ENCODE measurements at places on chromosomes 4 and X.

DNA sequence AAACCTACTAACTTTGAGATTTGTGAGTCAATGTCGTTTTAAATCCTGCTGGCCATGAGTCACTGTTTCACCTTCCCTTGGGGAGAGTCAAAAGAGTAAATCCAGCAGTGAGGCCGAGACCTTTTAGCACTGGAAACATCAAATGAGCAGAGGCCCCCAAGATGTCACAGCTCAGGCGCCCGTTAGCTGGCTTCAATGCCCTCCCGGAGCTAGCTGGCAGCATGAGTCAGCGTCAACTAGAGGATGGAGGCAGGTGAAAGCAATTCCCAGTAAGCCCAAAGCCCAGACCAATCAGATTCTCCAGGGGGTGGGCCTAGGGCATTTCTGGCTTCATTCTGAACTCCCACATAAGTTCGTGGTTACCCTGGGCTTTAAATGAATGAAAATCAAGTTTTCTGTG is 170.9 kb downstream of the CLCN4 start:
- DNase-seq: no peak

DNA sequence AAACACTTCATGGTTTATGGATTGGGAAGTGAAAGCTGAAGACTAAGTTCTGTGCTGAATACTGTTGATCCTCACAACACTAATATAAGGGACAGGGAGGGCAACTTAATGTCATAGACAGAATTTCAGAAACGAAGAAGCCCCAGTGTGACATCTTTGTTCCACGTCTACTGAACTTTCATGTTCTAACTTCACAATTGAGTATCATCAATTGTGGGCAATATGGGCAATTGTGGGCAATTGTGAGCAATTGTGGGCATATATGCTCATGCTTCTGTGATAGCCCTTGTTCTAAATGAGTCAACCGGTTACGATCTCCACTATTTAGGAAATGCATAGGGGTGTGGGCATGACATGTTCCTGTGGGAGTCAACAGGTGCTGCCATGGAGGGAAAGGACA is 33.7 kb downstream of the CYBB start:
- no peak for DNase-seq

- no peak for DNase-seq
Observed at GRCh38 chrX:16100673-16101072, 22.7 kb upstream of the GRPR start.

DNA sequence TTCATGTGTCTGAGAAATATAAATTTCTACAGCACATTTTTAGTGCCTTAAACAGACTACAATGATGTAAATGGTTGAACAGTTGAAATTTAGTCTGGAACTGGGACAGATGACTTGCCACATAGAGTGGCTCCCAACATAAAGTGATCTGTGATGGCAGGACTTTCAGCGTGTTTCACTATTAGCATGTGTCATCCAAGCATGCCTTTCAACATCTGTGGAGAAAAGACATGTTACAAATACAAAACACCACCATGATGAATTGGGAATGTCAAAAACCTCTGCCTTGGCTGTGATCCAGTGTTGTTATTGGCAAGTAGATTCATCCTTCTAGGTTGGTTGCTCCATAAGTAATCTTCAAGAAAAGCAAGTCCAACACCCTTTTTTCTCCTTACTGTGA is 348.7 kb downstream of the MAPK10 start:
- DNase-seq: no peak

GRCh38 chr4:64713256-64713840 is 304.1 kb upstream of the TECRL start:
- no peak for DNase-seq

DNA sequence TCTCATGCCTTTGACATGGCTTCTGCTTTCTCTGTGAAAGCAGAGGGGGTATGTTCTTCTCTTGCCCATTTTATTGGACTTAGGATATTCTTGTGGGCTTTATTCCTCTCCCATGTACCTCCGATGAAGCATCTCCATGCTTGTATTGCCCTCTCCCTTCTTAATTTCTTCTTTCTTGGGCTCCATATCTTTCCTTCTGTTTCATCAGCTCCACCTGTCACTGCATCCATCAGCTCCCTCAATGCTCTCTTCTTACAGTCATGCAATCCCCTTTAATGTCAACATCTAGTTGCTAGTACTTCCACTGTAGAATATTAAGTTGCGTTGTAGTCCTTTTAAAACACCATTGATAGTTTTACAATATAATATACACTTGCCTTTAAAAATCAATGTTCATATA is 257.6 kb downstream of the GPAT3 start:
- DNase-seq: no peak

DNA sequence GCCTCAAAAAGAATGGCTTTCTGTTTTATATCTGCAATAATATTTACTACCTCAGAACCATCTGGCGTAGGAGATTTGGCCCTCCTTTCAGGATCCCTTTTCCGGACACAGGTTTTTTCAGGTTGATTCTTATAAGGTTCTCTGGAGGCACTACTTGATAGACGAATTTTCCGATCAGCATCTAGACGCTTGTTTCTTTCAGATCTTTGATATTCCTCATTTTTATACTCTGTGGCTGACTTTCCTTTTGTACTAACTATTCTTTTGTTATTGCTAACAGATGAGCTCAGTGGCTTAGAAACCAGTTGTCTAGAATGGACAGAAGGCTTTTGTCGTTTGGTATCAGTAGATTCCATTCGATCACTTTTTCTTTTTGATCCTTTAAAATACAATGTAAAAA is 12.4 kb downstream of the YTHDC1 start:
- no peak for DNase-seq

- no peak for DNase-seq
Observed at GRCh38 chrX:39212456-39212855, 411.2 kb downstream of the MID1IP1 start.

DNA sequence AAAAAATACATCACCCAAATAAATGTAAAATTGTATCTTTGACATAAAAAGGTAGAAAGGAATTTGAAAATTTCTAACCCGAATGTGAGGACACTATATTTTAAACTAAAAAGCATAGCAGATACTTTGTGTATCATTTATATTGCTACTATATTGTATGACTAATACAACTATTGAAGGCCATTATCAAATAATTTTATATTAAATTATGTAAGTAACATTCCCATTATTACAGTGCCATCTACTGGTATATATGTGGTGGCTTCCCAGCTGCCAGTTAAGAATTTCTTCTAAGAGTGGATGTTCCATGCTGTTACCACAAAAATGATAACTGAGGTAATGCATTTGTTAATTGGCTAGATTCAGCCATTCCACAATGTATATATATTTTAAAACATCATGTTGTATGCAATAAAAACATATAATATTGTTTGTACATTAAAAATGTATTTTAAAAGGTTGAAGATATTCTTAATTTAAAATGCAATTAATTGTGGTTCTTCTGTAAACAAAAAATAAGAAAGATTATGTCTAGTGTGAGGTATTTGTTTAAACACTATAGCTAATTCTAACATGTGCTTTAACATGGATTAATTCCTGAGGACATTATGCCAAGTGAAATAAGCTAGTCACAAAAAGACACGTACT is 65.3 kb downstream of the EGF start:
- no peak for DNase-seq

DNA sequence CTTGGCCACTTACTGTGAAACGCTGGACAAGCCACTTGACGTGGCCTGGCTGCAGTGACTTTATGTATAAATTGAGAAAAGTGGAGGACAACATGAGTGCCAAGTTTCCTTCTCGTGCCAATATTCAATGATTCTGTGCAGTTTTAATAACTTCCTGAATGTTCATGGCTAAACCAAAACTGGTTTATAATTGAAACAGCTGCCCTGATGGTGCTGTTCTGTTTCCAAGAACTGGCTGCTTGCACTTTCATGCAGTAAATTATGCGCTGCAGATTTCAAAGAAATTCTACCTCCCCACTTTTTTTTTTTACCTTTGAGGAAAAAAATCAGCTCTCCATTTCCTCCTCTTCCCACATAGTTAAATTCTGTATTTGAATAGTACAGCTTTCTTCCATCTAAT is 205.2 kb upstream of the CASK start:
- DNase-seq: no peak

- DNase-seq: no peak
Observed at GRCh38 chrX:72296991-72297390, 8.7 kb downstream of the CITED1 start.

DNA sequence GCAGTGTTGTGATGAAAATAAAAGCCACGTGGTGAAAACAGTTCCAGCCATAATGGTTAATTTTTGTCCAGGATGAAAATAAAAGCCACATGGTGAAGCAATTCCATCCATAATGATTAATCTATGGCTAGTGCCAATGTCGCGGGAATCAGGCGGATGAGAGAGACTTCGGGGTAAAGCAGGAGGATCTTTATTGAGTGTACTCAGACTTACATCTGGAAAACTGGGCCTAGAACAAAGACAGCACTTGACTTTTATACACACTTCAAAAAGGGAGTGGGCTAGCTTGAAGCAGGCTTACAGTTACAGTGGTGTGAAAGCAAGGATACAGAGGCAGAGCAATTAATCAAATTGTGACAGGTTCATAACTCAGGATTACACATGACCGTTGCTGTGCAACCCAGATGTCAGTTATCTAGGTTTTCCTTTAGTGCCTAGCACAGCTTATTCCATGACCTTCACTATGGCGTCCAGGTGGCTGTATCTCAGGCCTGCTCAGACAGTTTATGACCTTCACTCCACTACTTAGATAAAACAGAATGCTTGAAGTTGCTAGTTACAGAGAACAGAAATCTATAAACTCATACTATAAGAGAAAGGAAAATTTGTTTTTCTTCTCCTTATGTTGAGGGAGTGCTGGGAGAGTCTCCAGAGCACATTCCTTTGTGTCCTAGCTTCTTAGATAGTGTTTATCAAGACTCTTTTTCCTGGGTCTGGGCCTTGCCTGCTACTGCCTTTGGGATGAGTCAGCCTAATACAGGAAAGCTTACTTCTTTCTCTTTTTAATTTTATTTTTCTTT is 5.9 kb upstream of the PLA2G12A start:
- DNase-seq: no peak

DNA sequence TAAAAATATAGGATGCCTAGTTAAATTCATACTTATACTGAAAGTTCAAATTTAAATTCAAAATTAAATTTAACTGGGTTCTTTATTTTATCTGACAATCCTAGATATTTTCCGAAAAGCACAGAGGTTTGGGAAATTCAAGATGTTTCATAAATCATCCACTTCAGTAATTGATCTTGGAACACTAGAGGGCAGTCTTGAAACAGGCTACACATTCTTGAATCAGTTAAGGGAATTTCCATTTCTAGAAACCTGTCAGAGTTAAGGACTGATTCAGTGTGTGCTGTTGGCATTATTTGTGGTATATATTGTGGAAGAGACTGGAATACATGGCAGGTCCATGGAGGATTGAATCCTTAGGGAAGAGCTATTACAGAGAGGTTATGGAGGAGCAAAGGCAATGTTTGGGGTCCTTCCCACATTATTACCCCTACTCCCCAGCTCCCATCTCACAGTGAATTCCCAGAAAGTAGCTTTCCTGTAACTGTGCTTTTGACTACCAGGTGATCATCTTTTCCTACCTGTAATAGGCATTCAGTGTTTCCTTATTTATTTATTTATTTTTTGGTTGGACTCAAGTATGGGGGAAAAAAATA is 92.9 kb downstream of the EGF start:
- DNase-seq: no peak

GRCh38 chr4:121236353-121237068 is 72.4 kb upstream of the TNIP3 start:
- no peak for DNase-seq

DNA sequence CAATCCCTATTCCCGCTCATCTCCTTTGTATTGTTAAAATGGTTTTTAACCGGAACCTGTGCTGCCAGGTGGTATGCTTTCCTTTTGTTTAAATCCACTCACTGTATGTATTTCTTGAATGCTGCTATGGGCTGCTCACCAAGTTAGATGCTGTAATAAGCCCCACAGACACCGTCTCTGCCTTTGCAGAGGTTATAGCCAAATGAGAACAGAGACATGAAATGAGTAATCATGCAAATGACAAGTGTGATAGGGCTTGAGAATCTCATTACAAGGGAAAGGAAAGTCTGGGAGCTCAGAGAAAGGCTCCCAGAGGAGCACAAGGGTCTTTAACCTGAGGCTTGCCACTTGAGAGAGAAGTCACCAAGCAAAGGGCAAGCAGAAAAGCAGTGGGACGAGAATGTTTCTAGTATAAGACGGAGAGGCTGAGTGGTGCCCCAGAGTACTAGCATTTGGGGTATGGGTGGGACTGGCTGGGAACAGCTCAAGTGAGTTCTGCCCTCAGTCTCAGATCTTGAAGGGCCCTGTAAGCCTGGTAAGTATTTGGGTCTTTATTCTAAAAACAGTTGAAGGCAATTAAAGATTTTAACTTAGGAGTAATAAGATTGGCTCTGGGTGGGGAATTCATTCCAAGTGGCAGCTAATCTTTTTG is 110.8 kb upstream of the H2AZ1 start:
- DNase-seq: no peak

GRCh38 chr4:145047151-145047550 is 50.8 kb downstream of the ANAPC10 start:
- DNase-seq: no peak

DNA sequence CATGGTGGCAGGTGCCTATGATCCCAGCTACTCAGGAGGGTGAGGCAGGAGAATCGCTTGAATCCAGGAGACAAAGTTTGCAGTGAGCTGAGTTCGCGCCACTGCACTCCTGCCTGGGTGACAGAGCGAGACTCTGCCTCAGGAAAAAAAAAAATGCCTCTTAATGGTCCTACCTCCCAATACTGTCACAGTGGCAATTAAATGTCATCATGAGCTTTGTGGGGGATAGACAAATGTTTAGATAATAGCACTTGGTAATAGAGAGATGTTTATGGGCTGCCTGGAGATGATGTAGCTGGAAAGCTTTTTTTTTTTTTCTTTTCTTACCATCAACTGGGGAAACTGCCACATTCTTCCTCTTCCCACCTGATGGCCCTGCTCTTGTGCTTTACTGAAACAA is 33.0 kb downstream of the GRK4 start:
- no peak for DNase-seq

GRCh38 chrX:148615491-148615890 is 115.1 kb downstream of the AFF2 start:
- DNase-seq: no peak

DNA sequence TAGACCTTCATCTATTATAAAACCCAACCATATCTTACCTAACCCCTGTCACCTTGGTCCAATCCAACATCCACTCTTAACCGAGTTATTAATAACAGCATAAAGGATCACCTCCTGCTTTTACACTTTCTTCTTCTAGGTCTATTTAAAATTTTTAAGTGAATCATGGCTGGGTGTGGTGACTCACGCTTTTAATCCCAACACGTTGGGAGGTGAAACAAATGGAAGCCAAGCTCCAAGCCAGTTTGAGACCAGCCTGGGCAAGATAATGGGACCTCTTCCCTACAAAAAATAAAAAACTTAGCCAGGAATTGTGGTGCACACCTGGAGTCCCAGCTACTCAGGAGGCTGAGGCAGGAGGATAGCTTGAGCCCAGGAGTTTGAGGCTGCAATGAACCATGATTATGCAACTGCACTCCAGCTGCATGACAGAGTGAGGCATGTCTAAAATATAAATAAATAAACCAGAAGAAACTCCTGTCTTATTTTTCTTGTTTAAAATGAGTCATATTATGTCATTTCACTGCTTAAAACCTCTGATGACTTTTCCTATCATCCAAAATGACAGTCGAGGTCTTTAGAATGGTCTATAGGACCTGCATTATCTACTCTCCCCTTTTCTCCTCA is 188.4 kb downstream of the GASK1B start:
- no peak for DNase-seq

- no peak for DNase-seq
Observed at GRCh38 chrX:1507511-1508463, 29.2 kb downstream of the P2RY8 start.

GRCh38 chr4:144782345-144782744 is 136.4 kb downstream of the HHIP start:
- DNase-seq: no peak

Measured in naive thymus-derived CD8-positive, alpha-beta T cell (primary cell).